ENCODE measurements at places on chromosomes 1 and 21.

DNA sequence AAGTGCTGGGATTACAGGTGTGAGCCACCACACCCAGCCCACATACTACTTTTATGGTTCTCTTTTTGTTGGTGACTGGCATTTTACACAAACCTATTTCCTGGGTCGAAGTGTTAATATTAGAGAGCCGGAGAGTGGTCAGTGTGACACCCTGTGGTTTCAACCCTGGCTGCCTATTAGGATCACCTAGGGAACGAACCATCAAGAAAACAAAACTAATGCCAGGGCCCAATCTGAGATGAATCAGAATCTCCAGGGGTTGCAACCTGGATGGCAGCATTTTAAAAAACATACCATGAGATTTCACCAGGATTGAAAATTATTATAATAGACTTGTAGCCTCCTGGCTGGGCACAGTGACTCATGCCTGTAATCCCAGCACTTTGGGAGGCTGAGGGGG lies 6.1 kb downstream of the MRPS21 start:
- no peak overlapping the region for H3K4me3 ChIP-seq
- no peak overlapping the region for H3K27ac ChIP-seq
- DNase-seq: no peak

GRCh38 chr1:115624859-115625258 lies 16.9 kb upstream of the VANGL1 start:
- no peaks in the 10 kb centered on the region for H3K36me3 ChIP-seq
- no peaks in the 10 kb centered on the region for H3K27me3 ChIP-seq

GRCh38 chr1:80624682-80625081 lies 1176.1 kb upstream of the ADGRL2 start:
- DNase-seq: no peak
- no peak overlapping the region for H3K4me3 ChIP-seq
- no peaks in the 10 kb centered on the region for H3K36me3 ChIP-seq

GRCh38 chr1:235853653-235854052 lies 13.1 kb downstream of the LYST start:
- no peak for DNase-seq
- H3K27ac ChIP-seq: no peak overlapping the region
- H3K4me3 ChIP-seq: no peak overlapping the region
- H3K27me3 ChIP-seq: no peaks in the 10 kb centered on the region
- H3K36me3 ChIP-seq: no peaks in the 10 kb centered on the region
- H3K4me1 ChIP-seq: peaks cover 3% of the 10 kb centered on the region

- H3K36me3 ChIP-seq: no peaks in the 10 kb centered on the region
- no peak for DNase-seq
- H3K4me3 ChIP-seq: no peak overlapping the region
- no peaks in the 10 kb centered on the region for H3K4me1 ChIP-seq
Measured at GRCh38 chr21:41465176-41465781, 39.2 kb downstream of the MX1 start.

GRCh38 chr1:164707868-164708331 lies 148.9 kb downstream of the PBX1 start:
- H3K4me1 ChIP-seq: no peaks in the 10 kb centered on the region
- no peak overlapping the region for H3K4me3 ChIP-seq
- H3K36me3 ChIP-seq: no peaks in the 10 kb centered on the region

- no peak overlapping the region for H3K4me3 ChIP-seq
- no peak overlapping the region for H3K27ac ChIP-seq
- H3K27me3 ChIP-seq: peaks cover 10% of the 10 kb centered on the region
- DNase-seq: no peak
Measured at GRCh38 chr1:201647094-201647493, 108.2 kb downstream of the NAV1 start.

- no peaks in the 10 kb centered on the region for H3K4me1 ChIP-seq
- no peaks in the 10 kb centered on the region for H3K27me3 ChIP-seq
- H3K4me3 ChIP-seq: no peak overlapping the region
- no peaks in the 10 kb centered on the region for H3K36me3 ChIP-seq
- no peak for DNase-seq
Measured at GRCh38 chr1:113451710-113452109, 61.4 kb downstream of the MAGI3 start.

- H3K4me3 ChIP-seq: no peak overlapping the region
- DNase-seq: no peak
- no peaks in the 10 kb centered on the region for H3K27me3 ChIP-seq
- peaks cover 45% of the 10 kb centered on the region for H3K4me1 ChIP-seq
Measured at GRCh38 chr1:89640440-89640839, 7.5 kb downstream of the LRRC8C start.

DNA sequence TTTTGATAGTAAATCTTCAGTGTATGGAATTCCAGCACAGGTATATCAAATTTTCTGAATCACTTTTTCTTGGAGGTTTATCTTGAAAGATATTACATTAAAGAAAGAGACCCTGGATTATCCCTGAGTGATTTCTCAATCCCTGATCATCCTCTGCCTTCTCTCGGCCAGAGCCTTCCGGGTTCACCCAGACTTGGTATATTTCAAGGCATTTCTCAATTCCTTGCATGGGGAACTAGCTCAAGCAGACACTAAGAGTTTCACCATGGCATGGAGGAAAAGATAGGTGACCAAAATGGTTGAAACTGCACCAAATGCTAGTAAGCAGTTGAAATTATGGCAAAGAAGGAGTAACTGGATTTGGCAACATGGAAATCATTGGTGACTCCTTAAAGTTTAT lies 5.7 kb downstream of the VAMP4 start:
- H3K36me3 ChIP-seq: peaks cover 20% of the 10 kb centered on the region
- no peaks in the 10 kb centered on the region for H3K27me3 ChIP-seq
- no peak for DNase-seq
- H3K4me3 ChIP-seq: no peak overlapping the region
- H3K4me1 ChIP-seq: peaks cover 11% of the 10 kb centered on the region
- no peak overlapping the region for H3K27ac ChIP-seq

- no peaks in the 10 kb centered on the region for H3K36me3 ChIP-seq
- DNase-seq: no peak
- H3K4me3 ChIP-seq: no peak overlapping the region
- no peaks in the 10 kb centered on the region for H3K27me3 ChIP-seq
- H3K4me1 ChIP-seq: no peaks in the 10 kb centered on the region
Measured at GRCh38 chr1:77467021-77467595, 185.3 kb downstream of the AK5 start.

- H3K4me3 ChIP-seq: no peak overlapping the region
- no peaks in the 10 kb centered on the region for H3K36me3 ChIP-seq
- no peak for DNase-seq
- H3K27ac ChIP-seq: no peak overlapping the region
Measured at GRCh38 chr1:56502700-56503245, 76.6 kb downstream of the PLPP3 start.

DNA sequence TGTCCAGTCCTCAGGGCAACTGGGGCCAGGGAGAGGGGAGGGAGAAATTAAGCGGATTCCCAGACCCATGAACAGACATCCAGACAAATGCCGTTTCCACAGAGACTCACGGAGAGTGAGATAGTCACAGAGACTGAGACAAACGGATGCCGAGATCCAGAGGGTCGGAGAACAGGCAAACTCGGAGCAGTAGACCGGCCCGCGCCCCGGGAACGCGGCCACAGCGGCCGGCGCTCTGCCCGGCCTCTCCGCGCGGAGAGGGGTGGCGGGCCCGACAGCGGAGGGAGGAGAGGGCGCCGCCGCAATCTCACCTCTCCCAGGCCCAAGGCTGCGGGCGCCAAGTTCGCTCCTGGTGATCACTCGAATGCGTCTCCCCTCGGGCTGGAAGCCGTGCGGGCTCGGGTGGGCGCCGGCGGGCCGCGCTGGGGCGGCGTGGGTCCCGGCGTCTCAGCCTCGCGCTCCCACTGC lies 831 bp upstream of the FOXD2 start:
- H3K27me3 ChIP-seq: peaks cover 25% of the 10 kb centered on the region
- DNase-seq: no peak
- peak overlapping the region; percentile 58 for H3K4me3 ChIP-seq
- peaks cover 27% of the 10 kb centered on the region for H3K4me1 ChIP-seq
- H3K27ac ChIP-seq: peak overlapping the region; percentile 55

DNA sequence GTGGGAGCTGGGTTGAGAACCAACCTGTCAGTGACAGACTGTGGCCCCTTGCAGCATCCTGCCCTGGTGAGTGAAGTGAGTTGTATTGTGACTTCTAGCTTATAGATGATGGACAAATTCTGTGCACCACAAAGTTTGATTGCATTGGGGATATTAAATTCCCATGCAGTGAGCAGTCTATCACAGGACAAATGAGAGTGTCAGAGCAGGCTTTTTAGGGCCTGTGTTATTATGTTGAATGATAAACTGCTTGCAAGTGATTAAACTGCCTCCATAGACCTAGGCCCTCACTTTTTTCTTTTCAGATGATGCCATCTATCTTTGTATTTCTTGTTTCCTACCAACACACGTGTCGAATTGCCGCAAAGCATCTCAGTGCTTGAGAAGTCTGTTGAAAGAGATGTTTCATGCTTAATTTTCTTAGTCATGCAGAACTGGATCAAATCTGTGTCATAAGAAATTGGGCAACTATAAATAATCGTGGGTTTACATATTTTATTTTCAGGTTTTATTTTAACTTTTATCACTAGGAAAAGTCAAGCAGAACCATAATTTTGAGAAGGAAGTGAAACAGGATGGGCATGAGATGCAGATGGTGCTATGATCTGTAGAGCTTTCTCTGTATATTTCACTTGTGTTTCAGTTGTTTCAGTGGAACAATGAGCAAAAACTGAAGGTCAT lies 199.2 kb downstream of the S1PR1 start:
- H3K4me1 ChIP-seq: no peaks in the 10 kb centered on the region
- H3K36me3 ChIP-seq: no peaks in the 10 kb centered on the region
- H3K4me3 ChIP-seq: no peak overlapping the region

- no peaks in the 10 kb centered on the region for H3K27me3 ChIP-seq
- H3K36me3 ChIP-seq: no peaks in the 10 kb centered on the region
- H3K4me1 ChIP-seq: no peaks in the 10 kb centered on the region
- no peak for DNase-seq
- H3K4me3 ChIP-seq: no peak overlapping the region
- no peak overlapping the region for H3K27ac ChIP-seq
Measured at GRCh38 chr1:107535091-107535490, 394.3 kb downstream of the NTNG1 start.

- no peaks in the 10 kb centered on the region for H3K36me3 ChIP-seq
- H3K27me3 ChIP-seq: no peaks in the 10 kb centered on the region
- DNase-seq: no peak
- no peak overlapping the region for H3K27ac ChIP-seq
Measured at GRCh38 chr1:103056423-103056822, 51.9 kb downstream of the COL11A1 start.

DNA sequence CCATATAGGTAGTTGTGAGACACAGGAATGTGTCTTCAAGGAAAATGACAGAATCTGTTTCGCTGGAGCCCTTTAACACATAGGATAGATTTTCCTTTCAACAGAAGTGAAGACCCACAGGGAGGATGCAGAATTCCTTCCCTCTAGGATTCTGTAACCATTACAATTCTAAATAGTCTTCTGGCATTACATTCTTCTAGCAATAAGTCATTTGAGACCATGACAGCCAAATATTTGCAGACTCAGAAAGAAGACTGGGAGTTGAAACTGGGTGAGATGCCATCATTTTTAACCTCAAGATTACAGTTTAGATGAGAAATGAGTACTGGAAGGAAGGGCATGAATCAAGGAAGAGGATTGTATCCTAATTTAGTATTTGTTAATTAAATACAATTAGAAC lies 61.6 kb downstream of the ZBTB18 start:
- H3K36me3 ChIP-seq: no peaks in the 10 kb centered on the region
- no peak overlapping the region for H3K27ac ChIP-seq
- H3K4me1 ChIP-seq: no peaks in the 10 kb centered on the region
- no peaks in the 10 kb centered on the region for H3K27me3 ChIP-seq
- no peak for DNase-seq

DNA sequence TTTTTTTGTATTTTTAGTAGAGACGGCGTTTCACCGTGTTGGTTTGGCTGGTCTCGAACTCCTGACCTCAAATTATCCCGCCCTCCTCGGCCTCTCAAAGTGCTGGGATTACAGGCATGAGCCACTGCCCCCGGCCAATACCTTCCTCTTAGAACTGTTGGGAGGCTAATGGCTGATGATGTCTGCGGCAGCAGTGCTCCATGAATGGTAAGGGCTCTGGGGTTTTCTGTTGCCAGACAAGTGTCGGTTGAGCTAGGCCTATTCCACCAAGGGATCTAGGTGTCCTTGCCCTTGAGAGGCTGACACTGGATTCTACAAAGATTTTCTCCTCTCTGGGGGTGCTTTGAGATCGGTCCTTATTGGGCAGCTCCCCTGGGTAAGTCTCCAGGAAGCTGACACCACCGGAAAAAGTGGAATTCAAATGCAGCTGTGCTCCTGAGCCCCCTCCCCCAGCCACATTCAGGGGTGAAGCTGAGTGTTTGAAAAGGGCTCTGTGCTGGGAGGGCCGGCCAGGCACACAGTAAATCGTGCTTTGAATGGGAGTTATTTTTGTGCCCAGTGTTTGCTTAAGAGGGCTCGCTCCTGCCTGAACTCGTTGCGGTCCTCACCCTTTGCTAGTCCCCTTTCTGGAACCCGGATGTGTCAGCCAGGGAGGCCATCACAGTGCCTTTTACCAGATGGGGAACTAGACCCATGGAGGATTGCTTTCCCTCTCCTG lies 5.2 kb downstream of the SOX13 start:
- no peak overlapping the region for H3K4me3 ChIP-seq
- no peaks in the 10 kb centered on the region for H3K36me3 ChIP-seq
- H3K27ac ChIP-seq: no peak overlapping the region
- H3K4me1 ChIP-seq: peaks cover 13% of the 10 kb centered on the region

DNA sequence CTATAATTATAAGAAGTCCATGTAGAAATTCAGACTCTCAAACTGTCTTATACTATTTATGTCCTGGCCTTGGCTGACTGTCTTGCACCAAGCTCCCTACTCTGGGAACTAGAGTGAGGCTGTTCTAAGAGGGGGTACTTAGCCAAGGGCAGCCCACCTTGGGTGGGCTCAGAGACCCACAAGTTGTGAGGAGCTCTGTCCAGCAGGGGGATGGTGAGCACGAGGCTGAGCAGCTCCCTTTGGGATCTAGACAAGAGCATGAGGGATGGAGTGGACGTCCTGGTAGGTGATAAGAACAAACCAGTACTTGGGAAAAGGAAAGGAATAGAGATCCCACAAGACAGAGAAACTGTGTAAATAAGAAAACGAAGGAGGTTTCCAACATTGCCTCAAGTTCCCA lies 127.1 kb upstream of the SLC44A3 start:
- H3K36me3 ChIP-seq: no peaks in the 10 kb centered on the region
- DNase-seq: no peak
- no peak overlapping the region for H3K4me3 ChIP-seq

GRCh38 chr1:194447636-194448035 lies 1261.2 kb upstream of the B3GALT2 start:
- H3K36me3 ChIP-seq: no peaks in the 10 kb centered on the region
- no peak overlapping the region for H3K4me3 ChIP-seq
- no peak overlapping the region for H3K27ac ChIP-seq
- H3K4me1 ChIP-seq: no peaks in the 10 kb centered on the region
- DNase-seq: no peak
- no peaks in the 10 kb centered on the region for H3K27me3 ChIP-seq

GRCh38 chr1:23370709-23371584 lies 1.3 kb upstream of the ZNF436 start:
- no peaks in the 10 kb centered on the region for H3K36me3 ChIP-seq
- H3K4me1 ChIP-seq: peaks cover 10% of the 10 kb centered on the region
- DNase-seq: no peak
- no peak overlapping the region for H3K4me3 ChIP-seq

All from effector memory CD4-positive, alpha-beta T cell (primary cell).